AG08396 (cell line): ENCODE measurements at places on chromosomes 1 and 21.

- DNase-seq = peak; percentile 28
These were observed 16.8 kb downstream of the LAMC1 start for GRCh38 chr1:183039985-183040447.

DNA sequence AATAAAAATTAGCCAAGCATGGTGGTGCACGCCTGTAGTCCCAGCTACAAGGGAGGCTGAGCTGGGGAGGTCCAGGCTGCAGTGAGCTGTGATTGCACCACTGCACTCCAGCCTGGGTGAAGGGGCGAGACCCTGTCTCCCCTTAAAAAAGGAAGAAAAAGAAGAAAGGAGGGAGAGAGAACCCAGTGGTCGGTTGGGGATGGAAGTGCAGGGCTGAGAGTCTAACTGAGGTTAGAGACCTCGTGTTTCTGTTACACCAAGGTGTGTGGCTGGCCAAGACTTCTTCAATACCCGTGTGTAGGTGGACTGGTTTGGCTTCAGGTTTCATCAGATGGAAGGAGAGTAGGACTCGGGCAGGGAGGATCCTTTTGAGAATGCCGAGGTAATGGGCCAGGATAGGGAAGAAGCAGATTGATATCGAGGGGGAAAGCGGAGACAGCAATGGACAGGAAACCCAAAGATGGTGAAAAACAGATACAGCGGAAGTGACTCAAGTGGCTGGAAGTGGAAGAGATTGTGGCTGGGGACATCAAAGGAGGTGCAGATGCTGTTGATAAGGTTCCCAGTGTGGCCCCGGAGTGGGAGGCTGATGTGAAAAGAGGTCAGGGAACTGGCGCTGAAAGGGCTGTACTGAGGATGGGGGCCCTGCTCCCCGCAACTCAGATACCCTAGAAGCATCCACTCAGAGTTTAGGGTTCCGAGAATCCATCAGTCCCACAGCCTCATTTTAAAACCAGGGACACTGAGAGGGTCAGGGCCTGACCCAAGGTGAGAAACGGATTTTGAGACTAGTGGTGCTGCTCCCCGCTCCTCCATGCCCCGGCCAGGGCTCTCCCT lies 681 bp upstream of the UBXN10 start:
- no peak for DNase-seq

DNA sequence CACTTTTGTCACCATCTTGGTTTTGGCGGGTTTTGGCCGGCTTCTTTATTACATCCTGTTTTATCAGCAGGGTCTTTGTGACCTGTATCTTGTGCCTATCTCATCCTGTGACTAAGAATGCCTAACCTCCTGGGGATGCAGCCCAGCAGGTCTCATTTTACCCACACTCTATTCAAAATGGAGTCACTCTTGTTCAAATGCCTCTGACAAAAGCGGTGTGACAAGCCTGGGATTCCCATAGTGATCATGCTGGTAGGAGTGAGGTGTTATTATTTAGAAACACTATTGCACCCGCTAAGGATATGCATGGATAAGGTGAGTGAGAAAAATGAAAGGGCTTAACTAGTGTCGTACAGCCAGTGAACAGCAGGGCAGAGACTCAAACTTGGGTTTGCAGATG lies 111.7 kb upstream of the COA6 start:
- DNase-seq = no peak

- DNase-seq = no peak
These were observed 35.9 kb downstream of the TMCC2 start for GRCh38 chr1:205263580-205264190.
